A549 treated with ZK216348 at 1 μM for 4 hours (cell line): ENCODE measurements at places on chromosomes 5 and 9. TPM values are rescaled to one million over a fixed set of nuclear protein-coding genes. Genes with fewer than 3 reads are reported as not detected.

The ADAMTS12 gene
- total RNA-seq, result 6.3 to 7.7 TPM (median 6.8 TPM) in 5 replicates

The DPYSL3 gene
- 16.2 to 20.7 TPM (median 18.0 TPM) in 5 replicates for total RNA-seq

The ADCY2 gene
- not detected in 5 replicates for total RNA-seq

The KCNV2 gene
- not detected in 5 replicates for total RNA-seq

The IRX4 gene
- total RNA-seq, result 0.37 to 0.59 TPM (median 0.46 TPM) in 4 of 5 replicates, not detected in the other

The EXD3 gene
- 2.5 to 6.8 TPM (median 6.4 TPM) in 5 replicates for total RNA-seq

The PTAR1 gene
- 9.0 to 19.1 TPM (median 15.8 TPM) in 5 replicates for total RNA-seq
